ENCODE measurements at places on chromosomes 5 and 9.

- DNase-seq: peak; percentile 89
Measured at GRCh38 chr9:115442054-115442453, 324.1 kb upstream of the TNC start.

DNA sequence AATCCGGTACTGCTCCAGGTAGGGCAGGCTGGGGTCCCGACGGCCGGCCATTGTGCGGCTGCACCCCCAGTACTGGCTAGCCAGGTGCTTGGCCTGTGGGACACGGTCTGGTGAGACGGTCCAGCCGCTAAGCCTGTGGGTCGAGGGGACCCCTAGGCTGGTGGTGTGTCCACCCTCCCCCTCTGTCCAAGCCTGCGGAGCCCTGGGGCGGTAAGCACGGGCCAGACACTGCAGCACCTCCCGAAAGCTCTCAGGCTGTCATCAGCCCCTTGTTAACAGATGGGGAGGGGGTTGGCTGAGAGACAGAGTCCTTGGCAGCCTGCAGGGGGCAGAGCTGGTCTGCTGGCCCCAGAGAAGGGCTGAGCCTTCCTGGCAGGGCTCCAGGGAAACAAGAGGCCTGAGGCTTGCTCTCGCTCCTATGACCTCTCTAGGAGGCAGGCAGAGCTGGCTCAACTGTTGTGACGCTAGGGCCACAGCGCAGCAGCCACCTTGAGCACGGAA is 11.8 kb upstream of the MRNIP start:
- DNase-seq: no peak

DNA sequence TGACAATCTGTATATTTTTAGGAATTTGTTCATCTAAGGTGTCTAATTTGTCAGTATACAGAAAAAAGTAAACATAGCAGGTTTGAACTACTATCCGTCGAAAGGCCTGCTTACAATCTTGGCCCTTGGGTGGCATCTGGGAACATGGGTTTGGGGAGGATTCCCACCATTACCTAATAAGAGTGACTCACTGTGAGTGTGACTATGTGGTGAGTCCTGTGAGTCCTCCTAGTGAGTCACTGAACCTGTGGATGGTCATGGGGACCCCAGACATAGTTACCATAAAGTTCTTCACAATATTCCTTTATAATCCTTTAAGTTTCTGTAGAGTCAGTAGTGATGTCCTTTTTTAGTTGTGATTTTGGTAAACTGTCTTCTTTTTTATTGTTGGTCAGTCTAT is 37.0 kb downstream of the RNF130 start:
- DNase-seq: peak; percentile 57

DNA sequence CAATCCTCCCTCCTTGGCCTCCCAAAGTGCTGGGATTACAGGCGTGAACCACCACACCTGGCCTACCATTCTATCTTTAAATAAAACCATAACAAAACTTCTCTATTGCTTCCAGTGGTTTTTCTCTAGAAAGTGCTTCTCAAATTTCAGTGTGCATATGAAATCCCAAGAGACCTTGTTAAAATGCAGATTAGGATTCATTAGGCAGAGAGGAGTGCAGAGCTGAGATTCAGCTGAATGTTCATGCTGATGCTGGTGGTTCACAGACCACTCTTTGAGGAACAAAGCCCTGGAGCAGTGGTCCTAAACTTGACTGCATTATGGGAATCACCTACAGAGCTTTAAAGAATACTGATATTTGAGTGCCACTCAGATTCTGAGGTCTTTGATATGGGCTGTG is 28.2 kb downstream of the CARD6 start:
- no peak for DNase-seq

GRCh38 chr5:73387149-73387591 is 61.4 kb downstream of the FOXD1 start:
- DNase-seq: no peak

DNA sequence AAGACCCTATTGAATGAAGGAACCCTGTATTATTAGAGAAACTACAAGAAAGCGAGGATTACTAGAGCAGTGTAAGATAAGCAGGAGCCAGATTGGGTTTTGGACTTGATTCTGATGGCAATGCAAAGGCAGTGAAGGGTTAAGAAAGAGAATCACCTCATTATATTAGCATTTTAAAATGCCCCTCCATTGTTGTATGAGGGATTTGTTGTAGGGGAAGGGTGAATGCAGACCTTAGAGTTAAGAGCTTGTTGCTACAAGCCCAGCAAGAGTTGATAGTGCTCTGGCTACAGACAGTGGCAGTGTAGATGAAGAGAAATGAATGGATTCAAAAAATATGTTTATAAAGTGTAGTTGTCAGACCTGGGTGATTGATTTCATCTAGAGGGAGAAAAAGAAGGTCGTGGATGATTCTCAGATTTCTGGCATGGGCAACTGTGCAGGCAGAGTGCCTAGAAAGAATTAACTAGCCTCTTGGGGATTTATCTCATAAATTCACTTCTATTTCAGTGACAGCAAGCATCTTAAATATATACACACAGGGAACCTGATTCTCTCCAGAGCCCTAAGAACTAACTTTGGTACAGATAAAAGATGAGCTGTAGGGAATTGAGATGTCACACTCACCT is 344.8 kb downstream of the ARRDC3 start:
- DNase-seq: no peak

GRCh38 chr5:146695646-146696045 is 179.7 kb upstream of the GPR151 start:
- peak; percentile 11 for DNase-seq

DNA sequence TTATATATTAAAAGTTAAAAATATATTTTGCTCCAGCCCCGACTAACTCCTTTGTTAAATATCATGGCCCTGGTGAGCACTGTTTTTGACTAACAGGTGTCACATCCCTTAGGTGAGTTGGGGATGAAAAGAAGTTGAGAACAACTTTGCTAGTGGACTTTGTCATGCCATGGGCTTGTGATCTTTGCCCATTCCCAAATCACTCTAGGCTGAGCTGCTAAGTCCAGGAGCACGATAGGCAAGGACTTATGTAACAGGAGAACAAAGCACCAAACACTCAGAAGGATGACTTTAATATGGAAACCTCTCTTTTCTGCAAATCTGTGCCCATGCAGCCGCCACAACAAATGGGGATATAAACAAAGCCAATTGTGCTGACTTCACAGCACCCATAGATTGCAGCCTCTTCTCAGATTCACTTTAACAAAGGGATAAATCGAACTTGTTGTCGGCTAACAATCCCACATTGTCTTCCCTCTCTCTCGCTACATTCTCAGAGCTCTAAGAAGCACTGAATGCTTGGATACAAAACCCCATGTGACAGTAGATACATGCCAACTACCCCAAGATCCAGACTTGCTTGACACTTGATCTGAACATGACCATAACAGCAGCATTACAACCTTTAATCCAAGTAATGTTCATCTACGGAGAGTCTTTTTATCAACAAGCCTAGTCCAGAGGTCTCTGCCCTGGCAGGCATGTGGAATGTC is 86.8 kb upstream of the CD180 start:
- no peak for DNase-seq

GRCh38 chr9:87587864-87588263 is 90.2 kb downstream of the DAPK1 start:
- DNase-seq: no peak

- no peak for DNase-seq
Measured at GRCh38 chr9:81320909-81321482, 368.4 kb downstream of the TLE1 start.

GRCh38 chr5:174381241-174381640 is 335.7 kb downstream of the NSG2 start:
- DNase-seq: no peak

- peak; percentile 93 for DNase-seq
Measured at GRCh38 chr5:116766470-116766947, 191.9 kb upstream of the SEMA6A start.

GRCh38 chr5:149712439-149713147 is 17.5 kb upstream of the PPARGC1B start:
- DNase-seq: no peak

DNA sequence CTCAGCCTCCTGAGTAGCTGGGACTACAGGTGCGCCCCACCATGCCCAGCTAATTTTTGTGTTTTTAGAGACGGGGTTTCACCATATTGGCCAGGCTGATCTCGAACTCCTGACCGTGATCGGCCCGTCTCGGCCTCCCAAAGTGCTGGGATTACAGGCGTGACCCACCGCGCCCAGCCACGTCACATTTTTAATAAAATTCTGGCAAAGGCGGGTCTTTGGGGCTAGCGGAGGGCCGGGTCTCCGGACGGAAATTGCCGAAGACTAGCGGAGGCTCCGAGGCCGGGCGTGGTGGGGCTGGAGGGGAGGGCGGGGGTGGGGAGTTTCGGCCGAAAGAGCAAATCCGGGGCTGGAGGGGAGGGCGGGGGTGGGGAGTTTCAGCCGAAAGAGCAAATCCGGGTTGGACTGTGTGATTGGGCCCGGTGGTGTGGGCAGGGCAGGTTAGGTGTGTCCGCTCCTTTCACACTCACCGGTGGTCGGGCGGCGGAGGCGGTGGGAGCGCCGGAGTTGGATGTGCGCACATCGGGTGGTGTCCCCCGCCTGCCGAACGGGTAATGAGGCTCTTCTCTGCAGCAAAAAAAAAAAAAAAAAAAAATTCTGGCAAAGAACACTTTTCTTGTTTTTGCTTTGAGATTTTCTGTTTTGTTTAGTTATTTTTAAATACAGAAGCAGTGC is 27.1 kb downstream of the RUFY1 start:
- DNase-seq: no peak

GRCh38 chr9:6931913-6932312 is 174.1 kb downstream of the KDM4C start:
- DNase-seq: peak; percentile 79

GRCh38 chr9:123943671-123944070 is 13.7 kb upstream of the DENND1A start:
- no peak for DNase-seq

DNA sequence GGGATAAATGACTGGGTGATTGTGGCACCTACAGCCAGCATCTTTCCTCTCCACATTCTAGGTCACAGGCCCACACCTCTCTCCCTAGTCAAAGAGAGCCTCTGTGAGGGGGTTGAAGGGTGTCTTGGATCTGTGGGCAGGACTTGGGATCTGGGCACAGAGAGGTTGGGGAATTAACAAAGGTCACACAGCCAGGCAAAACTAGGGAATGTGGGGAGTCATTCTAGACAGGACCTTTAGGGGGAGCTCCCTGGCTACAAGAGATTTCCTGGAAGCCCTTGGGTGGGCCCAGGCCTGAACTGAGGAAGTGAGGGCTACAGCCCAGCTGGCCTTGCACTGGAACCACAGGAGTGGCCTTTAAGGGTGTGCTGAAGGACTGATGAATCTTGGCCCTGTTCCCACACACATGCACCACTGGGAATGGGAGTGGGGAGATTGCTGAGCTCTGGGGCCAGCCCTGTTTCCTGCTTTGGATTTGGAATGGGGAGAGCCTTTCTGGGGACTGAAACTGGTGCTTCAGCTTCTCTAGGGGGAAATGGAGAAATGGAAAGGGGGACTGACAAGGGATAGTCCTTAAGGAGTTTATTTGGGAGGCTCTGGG is 12.4 kb upstream of the CXXC5 start:
- peak; percentile 93 for DNase-seq

GRCh38 chr5:63127054-63127453 is 548.4 kb downstream of the LRRC70 start:
- DNase-seq: peak; percentile 90

GRCh38 chr5:142716963-142717362 is 31.1 kb upstream of the FGF1 start:
- DNase-seq: peak; percentile 61

- DNase-seq: no peak
Measured at GRCh38 chr9:130237763-130238524, 27.6 kb upstream of the HMCN2 start.

DNA sequence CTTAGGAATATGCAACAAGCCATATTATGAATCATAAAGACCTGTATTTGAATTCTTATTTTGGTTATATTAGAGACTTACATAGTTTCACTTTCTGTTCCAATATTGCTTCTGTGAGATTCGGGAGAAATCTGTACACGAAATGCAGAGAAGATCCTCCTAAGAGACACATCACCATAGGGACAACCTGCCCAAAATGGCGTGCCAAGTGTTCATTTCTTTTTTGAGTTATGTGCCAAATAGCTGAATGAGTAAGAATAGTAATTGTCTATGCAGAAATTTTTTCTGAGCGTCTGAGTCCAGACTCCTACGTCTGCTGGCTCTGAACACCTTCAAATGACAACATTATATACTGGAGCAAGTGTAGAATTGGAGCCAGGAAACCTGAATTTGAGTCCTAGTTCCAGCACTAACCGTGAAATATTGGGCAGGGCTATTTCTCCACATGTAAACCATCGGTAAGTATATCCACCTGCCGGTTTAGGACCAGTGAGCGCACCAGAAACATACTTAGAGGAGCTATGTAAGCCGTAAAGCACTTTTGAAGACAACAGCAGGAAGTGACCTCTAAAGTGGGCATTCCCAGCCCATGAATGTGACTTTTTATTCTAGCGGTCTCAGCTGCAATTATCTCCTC is 163.9 kb upstream of the DMRT1 start:
- DNase-seq: no peak

DNA sequence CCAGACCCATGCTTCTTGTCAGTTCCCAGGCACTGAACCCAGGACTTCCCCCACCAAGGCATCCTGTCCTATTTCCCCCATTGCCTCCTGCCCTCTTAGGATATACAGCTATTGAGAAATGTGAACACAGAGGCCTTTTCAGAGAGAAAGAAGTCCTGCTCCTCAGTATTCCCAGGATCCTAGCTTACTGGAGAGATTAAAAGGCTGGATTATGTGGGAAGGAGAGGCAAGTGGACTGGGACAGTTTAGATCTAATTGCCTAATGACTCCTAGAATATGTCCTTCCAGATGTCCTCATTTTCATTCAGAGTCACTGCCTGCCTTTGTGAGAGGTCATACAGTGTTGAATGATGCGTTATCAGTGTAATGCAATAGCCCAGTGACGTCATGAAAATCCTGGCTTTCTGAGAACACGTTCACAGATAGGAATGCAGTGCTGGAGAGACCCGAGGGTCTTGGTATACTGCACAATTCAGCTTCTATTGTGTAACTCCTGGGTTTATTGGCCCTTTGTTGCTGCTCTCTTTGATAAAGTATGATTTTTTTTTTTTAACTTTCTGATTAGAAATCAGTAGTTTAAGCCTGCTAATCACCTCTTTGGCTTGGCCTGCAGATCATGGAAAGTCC is 26.2 kb downstream of the WWC1 start:
- DNase-seq: peak; percentile 96

DNA sequence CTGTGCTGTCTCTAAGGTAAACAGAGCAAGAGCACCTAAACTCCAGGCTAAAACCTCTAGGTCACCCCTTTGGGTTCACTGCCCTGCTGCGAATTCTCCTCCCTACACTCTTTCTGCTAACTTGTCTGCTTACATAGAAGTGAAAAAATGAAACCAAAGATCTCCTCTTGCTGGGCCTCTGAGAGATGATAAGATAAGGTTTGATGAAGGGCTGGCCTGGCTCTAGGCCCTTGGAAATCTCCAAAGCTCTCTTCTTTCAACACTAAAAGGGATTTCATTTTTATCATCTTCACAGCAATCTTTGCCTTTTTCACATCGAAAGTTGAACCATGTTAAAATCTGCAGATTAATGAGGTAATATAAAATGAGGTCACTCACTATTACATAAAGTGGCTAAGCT is 450.8 kb upstream of the TLE4 start:
- DNase-seq: no peak

- DNase-seq: no peak
Measured at GRCh38 chr9:98815391-98815951, 8.0 kb downstream of the GALNT12 start.

- no peak for DNase-seq
Measured at GRCh38 chr9:76758476-76758875, 5.8 kb upstream of the PCA3 start.

GRCh38 chr5:142013734-142014521 is 1.1 kb upstream of the GNPDA1 start:
- peak; percentile 87 for DNase-seq

GRCh38 chr5:94389515-94389899 is 228.9 kb downstream of the KIAA0825 start:
- DNase-seq: no peak

- no peak for DNase-seq
Measured at GRCh38 chr5:79544131-79544530, 30.2 kb upstream of the HOMER1 start.

Measured in renal cortical epithelial cell (primary cell).